Stimulated activated CD8-positive, alpha-beta memory T cell treated with anti-CD3 and anti-CD28 coated beads, Interleukin-4, amount 100 ng/mL, for 1 hour (primary cell): ENCODE measurements at places on chromosomes 5 and 9.

DNA sequence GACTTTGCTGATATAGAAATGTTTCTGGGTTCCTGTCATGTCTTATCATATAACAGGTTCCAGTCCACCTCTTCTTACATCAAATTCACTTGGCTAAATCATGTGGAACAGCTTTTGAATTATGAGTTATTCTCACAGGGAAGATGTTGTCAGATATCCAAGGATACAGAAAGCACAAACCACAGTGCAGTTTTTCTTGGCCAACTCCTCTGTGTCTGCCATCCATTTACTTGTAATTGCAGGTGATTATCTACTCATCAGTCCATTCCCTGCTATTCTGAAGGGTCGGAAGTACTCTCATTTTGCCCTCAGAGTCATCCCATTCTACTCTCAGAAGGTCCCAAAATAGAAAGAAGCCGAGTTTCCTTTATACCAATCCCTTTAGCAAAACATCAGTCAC is 10.0 kb downstream of the MARCHF11 start:
- DNase-seq: no peak

- no peak for DNase-seq
Observed at GRCh38 chr5:68264024-68264956, 48.7 kb downstream of the PIK3R1 start.

DNA sequence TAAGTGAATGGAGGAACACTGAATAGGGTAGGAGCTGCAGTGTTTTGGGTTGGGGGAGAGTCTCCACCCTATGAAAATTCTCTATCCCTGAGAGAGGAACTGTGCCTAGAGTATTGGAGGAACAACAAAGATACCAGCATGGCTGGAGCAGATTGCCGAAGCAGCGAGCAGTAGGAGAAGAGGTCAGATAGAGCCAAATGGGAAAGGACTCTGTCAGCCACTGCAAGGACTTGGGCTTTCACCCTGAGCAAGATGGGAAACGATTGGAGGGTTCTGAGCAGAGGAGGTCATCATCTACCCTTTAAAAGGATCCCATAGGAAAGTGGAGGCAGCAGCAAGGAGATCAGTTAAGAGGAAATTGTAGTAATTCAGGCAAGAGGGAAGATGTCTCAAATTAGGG is 4.4 kb upstream of the LYSMD3 start:
- no peak for DNase-seq

GRCh38 chr5:127025467-127025866 is 4.9 kb downstream of the MARCHF3 start:
- DNase-seq: no peak

DNA sequence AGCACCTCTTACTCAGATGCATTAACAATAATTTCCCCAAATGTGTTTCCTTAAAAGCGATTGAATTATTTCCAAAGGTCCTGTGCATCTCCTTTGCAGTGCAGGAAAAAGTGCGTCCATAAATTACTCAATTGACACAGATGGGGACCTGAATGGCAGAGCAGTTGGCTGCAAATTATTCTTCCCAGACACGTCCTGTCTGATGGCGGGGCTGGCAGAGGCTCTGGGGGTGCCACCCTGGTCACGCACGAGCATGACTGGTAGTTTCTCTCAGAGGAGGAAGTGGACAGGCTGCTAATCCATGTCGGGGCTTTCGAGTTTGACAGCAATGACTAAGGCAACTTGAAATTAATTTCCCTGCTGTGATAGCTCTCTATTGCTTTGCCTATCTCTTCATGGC is 264.8 kb upstream of the BRINP1 start:
- no peak for DNase-seq

- no peak for DNase-seq
Observed at GRCh38 chr5:106801554-106801953, 869.2 kb downstream of the EFNA5 start.

DNA sequence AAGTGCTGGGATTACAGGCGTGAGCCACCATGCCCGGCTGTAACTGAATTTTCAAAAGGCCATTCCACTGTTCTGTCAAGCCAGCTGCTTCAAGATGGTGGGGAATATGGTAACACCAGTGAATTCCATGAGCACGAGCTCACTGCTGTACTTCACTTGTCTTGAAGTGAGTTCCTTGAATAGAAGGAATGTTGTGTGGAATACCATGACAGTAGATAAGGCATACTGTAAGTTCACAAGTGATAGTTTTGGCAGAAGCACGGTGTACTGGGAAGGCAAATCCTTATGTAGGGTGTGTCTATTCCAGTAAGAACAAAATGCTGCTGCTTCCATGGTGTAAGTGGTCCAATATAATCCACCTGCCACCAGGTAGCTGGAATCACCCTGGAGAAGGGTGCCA is 6.6 kb upstream of the PRXL2C start:
- DNase-seq: no peak

DNA sequence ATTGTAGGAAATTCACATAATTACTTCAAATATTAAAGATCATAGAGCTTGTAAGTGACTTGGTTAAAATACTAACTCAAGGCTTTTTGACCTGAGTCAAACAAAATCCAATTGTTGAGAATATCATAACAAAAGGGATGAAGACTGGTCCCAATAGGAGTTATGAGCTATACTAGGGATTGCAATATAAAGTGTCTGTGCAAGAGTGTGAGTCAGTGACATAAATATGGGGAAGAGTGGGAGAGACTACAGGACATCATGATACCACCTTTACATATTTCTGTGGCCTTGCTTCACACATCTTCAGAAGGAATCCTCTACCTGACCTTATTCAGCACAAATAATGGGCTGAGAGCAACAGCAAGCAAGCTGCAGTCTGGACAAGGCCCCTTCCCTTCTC is 180.9 kb upstream of the SLC24A2 start:
- no peak for DNase-seq

DNA sequence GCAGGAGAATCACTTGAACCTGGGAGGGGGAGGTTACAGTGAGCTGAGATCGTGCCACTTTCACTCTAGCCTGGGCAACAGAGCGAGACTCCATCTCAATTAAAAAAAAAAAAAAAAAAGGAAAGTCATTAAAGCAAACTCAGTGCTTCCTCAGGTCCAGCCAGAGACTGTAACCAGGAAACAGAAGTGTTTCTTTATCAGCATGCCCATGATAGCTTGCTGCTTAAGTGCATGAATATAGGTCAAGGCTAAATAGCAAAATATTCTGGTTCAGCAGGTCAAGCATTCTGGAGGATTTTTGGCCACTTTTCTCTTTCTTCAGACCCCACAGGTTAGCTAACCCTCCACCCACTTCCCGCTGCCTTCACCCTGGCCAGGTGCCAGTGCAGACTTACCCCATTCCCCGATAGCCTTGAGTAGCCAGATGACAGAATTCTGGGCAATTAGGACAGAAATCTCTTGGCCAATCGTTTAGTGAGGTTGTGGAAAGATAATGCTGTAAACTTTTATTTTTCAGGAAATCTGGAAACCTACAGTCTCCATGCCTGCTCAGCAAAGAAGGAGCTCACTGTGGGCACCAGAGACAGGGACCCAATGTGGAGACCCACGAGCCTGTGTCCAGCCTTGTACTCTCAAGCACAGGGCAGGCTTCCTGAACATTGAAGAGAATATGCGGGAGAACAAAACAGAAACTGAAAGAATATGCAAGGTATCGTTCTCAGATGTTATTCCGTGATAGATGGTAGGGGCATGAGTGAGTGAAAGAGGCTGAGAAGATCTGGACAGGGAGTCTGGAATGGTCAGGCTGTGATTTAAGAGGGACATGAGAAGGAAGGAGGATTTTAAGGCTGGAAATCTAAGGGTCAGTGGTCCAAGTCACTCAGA is 4.2 kb upstream of the UGT3A2 start:
- DNase-seq: no peak

GRCh38 chr9:109887079-109887478 is 107.1 kb downstream of the PALM2AKAP2 start:
- DNase-seq: no peak

DNA sequence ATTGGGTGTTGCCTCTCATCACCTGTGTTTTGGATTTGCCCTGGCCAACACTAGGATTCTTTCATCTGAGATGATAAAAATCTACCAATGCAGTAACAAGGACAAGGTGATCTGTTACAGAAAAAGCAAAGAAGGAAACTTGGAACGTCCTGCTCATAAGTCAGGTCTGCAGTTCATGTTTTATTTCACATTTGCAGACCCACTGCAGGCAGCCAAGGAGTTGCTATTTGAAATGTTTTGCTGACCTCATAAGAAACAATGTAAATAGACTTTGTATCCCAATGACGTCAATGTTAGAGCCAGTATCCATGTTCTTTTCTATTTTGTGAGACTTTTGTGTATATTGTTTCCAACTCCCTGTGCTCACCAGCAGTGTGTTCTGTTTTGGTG is 312.9 kb downstream of the DEPDC1B start:
- DNase-seq: no peak

- no peak for DNase-seq
Observed at GRCh38 chr5:154779105-154779504, 23.9 kb downstream of the LARP1 start.

DNA sequence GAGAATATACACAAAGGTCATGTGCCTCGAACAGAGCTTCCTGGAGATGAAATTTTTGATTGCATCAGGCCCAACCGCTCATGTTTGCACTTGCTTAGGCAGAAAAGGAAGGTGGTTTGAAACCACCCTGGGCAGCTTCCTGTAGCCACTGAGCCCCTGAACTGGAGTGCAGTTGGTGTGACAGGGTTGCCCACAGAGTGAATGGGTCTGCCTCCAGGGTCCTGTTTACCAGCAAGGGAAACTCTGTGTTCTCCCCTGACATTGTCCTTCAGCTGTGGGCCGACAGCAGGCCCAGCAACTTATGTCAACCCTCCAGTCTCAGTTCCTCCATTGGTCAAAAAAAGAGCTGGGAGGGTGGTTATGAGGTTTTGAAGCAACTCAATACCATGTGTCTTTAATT is 289.6 kb downstream of the KIF4B start:
- no peak for DNase-seq
